ENCODE measurements at places on chromosomes 6 and 20.

DNA sequence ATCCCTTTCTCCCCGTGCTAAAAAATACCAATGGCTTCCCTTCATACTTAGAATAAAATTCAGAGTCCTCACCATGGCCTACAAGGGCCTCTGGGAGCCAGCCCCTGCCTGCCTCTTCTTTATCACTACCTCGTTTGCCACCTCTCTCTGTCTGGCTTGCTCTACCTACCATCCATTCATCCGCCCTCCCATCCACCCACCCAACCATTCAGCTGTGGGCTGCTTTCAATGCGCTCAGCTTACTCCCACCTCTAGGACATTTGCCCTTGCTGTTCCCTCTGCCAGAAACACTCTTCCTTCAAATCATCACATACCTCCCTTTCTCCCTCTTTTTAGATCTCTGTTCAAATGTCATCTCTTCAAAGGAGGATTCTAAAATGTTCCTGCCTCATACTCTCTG, 44.4 kb downstream of the PACSIN1 start:
- DNase-seq: no peak

DNA sequence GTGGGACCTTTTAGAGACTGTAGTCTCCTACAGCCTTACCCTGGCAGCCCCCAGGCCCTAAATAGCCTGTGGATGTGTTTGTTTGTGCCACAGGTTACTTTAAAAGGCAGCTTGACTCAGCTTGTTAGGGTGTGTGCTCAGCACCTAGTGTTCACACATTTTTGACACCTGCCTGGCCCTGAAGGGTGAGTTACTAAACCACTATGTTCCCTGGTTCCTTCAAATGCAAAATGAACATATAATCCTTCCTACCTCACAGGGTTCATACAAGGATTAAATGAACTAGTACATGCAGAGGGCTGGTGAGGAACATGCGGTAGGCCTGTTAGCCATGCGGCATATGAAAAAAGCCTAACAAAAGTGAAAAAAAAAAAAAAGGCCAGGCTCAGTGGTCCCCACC, 14.9 kb upstream of the TFAP2C start:
- no peak for DNase-seq

GRCh38 chr20:57680934-57681914, 28.6 kb downstream of the PMEPA1 start:
- no peak for DNase-seq

- DNase-seq: no peak
Observed at GRCh38 chr6:11538819-11539468, 1.4 kb downstream of the TMEM170B start.

DNA sequence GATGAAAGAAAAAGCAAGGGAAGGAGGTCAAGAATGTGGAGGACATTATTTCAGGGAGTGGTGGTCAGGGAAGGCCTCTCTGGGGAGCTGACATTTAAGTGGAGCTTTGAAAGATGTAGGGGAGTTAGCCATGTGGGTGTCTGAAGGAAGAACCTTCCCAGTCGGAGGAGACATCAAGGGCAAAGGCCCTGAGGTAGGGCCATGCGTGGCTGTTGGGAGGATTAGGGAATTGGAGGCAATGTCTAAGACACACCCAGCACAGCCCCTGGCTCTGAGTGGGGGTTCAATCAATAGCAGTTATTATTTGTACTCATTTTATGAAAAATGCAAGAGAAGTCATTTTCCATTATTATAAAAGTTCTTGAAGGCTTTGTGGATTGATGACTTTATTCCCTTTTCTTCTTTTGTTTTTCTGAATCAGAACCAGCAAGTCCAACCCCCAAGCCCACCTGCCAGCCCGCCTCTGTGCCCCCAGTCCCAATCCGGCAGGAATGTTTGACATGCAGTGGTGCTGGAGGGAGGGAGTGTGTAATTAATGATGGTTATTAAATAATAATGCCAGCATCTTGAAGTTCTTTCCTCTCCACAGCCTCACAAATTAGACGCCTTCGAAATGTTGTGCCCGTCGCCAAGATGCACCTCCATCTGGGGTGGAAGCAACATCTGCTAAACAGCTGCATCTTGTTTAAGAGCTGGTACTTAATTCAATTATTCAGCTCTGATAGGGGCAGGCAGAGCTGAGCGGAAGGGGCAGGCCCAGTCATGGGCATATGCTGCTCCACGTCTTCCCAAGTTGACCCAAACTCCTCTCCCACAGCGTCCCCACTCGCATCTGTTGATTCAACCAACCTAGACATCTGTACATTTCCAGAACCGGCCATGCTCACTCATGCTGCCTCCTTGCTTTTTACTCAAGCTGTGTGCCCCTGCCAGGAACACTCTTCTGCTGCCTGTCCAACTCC, 81.3 kb upstream of the SIRPA start:
- no peak for DNase-seq

DNA sequence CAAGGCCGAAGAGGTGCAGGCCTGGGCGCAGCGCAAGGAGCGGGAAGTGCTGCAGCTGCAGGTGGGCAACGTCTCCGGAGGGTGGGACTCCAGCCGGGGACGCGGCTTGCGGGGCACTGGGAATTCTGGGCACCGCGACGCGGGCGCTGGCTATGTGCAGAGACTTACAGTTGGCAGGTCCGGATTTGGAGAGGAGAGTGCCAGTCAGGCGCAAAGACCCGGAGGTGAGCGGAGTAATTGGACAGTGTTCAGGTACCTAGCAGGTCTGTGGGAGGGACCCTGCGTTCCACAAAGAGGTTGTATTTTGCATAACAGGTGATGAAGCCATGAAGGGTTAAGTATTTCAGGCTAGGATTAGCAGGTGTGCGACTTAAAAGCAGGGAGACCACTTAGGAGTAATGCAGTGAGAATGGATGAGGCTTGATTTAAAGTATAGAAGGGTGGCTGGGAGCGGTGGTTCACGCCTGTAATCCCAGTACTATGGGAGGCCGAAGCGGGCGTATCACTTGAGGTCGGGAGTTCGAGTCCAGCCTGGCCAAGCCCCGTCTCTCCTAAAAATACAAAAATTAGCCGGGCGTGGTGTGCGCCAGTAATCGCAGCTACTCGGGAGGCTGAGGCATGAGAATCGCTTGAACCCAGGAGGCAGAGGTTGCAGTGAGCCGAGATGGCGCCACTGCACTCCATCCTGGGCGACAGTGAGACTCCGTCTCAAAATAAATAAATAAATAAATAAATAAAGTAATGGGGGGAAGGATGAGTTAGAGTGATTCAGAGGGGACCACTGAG, 1.0 kb downstream of the MRPS26 start:
- no peak for DNase-seq

DNA sequence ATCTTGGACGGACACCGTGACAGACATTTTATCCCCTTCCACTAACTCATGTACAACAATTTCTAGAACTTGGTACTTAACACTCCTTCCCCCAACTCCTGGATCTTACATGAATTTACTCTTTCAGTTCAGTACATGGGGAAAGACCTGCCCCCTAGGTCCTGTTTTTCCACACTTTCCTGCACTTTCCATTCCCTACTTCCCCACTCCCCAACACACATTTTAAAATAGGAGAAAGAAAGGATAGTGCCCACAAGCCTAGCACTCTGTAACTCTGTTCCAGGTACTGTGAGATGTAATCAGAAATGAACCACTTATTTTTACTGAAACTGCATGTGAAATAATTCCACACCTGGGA, 1.3 kb downstream of the ADGRG6 start:
- DNase-seq: no peak

GRCh38 chr6:7590918-7591302, 912 bp downstream of the SNRNP48 start:
- DNase-seq: no peak

DNA sequence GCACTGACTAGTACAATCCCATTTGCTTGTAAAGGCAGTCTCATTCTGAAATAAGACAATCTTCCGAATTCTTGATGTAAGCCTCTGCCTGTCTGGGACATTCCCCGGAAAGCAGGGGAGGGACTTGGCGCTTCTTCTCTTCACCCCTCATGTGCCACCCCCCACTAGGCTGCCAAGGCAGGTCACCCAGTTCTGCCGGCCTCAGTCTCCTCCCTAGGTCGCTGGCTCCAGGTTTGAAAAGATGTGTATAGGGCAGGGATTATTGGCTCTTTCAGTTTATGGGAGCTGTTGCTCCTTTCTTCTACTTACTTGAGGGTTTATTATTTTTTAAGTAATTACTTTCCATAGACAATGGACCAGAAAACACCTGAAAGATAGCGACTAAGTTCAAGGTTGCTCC, 158.1 kb upstream of the RPS6KA2 start:
- DNase-seq: peak; percentile 26

DNA sequence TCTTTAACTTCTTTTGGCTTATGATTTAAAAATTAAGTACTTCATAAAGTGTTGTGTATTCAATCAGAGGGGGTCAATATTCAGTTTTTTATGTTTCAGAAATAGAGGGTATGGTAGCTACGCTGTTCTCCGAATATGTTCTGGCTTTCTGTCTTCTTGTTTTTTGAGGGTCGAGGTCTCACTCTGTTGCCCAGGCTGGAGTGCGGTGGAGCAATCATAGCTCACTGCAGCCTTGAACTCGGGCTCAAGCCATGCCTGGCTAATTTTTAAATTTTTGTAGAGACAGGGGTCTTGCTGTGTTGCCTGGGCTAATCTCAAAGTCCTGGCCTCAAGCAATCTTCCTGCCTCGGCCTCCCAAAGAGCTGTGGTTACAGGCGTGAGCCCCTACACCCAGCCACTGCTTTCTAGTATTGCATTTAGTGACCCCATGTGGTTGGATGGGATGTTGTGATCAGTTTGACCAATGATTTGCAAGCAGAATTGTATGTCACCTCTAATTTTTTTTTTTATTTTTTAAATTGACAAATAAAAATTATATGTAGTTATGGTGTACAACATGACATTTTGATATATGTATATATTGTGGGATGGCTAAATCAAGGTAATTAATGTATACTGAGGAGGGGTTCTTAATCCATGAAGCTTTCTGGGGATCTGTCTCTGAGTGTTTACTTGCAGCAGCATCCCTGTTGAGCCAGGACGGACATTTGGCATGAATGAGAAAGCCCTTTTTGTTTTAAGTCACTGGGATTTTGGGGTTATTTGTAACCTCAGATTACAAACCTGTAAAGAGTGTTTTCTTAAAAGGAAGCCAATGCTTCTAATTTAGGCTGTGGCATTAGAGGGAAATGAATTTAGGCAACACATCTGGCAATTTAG, 38.5 kb upstream of the DEK start:
- no peak for DNase-seq

- DNase-seq: no peak
Observed at GRCh38 chr6:5091210-5092069, 6.3 kb downstream of the PPP1R3G start.
